ENCODE measurements at places on chromosomes 12 and 14.

GRCh38 chr14:83709116-83709515 lies 1820.8 kb upstream of the FLRT2 start:
- DNase-seq = no peak

- DNase-seq = no peak
Observed at GRCh38 chr14:68397822-68398221, 395.0 kb downstream of the ZFP36L1 start.

DNA sequence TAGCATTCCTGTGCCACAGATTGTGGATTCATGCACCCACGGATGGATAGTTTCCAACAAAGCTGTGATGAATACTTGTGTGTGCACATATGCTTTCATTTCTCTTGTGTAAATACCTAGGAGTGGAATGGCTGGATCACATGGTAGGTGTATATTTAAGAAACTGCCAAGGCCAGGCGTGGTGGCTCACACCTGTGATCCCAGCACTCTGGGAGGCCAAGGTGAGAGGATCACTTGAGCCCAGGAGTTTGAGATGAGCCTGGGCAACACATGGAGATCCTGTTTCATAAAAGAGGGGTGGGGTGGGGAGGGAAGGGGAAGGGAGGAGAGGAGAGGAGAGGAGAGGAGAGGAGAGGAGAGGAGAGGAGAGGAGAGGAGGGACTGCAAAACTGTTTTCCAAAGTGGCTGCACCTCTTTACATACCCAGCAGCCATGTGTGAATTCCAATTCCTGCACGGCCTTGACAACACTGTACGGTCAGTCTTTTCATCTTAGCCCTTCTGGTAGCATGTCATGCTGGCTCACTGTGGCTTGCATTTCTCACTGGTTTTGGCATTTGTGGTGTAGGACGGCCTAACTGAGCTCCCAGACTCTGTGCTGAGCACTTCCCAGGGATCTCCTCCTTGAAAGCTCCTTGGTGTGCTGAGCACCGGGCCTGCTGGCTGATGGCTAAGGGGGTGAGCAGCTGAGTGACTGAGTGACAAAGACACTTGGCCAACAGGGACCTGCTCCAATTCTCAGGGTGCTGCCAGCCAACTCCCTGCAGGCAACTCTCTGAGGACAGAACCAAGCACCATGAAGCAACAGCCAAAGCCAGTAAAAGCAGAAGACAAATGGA lies 27.9 kb downstream of the SYNE3 start:
- DNase-seq = no peak

DNA sequence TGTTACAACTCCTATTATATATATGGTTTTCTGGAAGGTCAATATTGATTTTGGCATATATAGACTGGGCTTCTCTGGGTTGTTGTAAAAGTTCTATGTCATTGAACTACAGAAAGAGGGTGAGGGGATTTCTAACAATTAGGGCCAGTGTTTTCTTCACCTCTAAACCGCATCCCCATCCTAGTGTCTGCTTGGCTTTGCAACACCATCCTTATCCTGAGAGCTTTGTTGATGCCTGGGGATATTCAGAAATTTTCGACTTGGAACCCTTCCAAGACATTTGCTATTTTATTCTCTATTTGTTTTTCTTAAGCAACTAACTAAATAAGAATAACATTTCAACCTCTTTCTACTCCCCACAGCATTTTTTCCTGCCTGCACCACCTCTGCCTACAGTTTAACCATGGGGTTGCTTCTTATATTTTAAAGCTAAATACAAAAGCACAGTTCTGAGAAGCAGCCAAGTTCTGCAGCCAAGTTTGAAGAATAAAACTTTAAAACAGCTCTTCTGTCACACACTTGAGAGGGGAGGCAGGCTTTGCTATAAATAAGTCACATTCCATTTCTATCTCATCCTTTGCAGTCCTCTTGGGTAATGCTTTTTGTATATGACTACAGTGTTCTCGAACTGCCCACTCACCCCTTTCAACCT lies 53.4 kb downstream of the RGS6 start:
- DNase-seq = no peak

DNA sequence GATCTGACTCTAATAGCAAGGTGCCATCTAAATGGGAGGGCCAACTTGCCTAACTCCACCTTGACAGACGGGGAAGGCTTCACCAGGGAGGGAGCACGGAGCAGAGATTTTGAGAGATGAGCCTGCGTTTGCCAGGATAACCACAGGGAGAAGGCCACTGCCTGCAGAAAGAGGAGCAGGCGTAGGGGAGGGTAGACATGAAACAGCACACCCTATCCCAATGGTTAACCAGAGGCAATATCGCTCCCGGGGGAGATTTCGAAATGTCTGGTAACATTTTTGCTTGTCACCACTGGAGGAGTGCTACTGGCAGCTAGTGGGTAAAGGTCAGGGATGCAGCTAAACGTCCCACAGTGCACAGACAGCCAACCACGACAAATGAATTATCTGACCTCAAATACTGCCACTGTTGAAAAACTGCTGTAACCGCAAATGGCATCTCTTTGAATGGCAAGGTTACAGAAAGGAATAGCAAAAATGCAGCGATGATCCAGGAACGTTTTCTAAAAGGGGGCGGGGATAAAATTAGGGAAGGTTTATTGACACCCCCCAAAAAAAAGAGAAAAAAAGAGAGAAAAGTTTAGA lies 126.0 kb upstream of the ATF7IP start:
- peak; percentile 21 for DNase-seq

GRCh38 chr14:68526512-68527091 lies 266.3 kb downstream of the ZFP36L1 start:
- DNase-seq = no peak

DNA sequence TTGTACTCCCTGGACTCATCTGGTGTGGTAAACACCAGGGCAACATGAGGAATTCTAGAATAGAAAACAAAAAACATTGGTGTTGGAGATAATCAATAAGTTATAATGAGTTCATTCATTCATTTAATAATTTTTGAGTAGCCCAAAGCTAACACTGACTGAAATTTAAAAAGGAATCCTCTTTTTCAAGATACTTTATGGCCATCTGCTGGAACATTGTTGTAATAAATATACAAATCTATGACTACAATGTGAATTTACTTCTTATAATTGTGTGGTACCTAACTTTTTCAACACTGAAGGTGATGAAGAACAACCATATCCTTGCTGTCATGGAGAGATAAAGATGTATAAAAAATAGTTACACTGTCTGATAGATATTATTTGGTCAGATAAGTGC lies 687.3 kb upstream of the MIS18BP1 start:
- DNase-seq = no peak

DNA sequence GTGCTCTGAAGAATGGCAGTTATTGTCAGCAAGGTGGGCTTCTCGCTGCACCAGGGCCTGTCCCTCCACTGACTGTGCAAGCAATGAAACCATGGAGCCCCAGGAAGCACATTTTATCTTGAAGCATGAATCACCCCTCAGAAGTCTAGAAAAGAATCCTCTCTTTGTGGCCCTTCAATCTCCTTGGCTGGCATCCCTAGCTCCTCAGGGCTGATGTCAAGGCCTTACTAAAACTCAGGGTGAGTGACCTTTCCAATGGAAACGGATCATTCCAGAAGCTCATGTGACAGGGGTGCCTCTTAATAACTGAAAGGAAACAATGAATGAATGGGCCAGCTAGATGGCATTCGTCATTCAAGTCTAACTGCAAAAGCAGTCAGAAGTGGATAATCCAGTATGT lies 22.3 kb upstream of the PLEKHH1 start:
- DNase-seq = no peak

- no peak for DNase-seq
Observed at GRCh38 chr12:119828300-119828699, 48.8 kb downstream of the CIT start.

DNA sequence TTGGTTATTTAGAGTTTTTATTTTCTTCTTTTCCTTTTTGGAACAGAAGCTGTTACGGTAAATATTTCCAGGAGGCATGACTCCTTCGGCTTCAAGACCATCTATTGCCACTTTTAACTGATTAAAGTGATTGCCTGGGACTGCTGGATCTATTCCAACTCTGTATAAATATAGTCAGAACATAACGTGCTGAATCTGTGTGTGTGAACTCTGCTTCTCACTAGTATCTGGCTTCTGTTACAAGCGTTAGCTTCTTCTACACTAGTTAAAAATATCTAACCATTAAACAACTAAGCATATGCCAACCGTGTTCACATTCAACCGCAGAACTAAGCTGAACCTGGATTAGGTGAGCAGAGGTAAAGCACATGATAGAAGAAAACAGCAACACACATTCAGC lies 49.0 kb downstream of the TMTC1 start:
- DNase-seq = no peak

GRCh38 chr14:48876806-48877340 lies 709.3 kb downstream of the RPS29 start:
- DNase-seq = no peak

GRCh38 chr12:24537083-24537860 lies 411.6 kb downstream of the BCAT1 start:
- no peak for DNase-seq

DNA sequence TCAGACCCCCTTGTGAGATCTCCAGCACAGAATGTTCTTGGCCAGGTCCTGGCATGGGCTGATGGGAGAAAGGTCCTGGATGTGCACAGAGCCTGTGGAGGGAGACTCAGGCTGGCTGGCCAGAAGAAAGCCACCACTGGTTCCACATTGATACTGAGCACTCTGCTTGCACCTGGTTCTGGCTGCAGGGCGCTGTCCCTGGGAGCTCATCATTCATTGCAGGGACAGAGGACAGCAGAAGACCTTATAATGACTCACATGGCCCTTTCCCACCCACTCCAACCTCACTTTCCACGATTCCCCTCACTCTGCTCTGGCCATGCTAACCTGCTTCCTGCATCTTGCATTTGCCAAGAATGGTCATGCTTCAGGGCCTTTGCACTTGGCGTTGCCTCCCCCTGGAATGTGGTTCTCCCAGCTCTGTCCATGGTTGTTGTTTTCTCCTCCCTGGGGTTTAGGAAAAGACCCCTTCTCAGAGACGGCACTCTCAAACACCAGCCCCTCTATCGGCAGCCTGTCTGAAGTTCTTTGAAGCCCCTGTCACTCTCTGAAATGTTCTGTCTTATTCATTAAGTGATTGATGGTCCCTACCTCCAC lies 10.3 kb downstream of the KRT7 start:
- DNase-seq = no peak

GRCh38 chr14:64723691-64724577 lies 19.7 kb downstream of the PLEKHG3 start:
- DNase-seq = peak; percentile 26

GRCh38 chr12:110936367-110937103 lies 16.2 kb upstream of the MYL2 start:
- DNase-seq = no peak

DNA sequence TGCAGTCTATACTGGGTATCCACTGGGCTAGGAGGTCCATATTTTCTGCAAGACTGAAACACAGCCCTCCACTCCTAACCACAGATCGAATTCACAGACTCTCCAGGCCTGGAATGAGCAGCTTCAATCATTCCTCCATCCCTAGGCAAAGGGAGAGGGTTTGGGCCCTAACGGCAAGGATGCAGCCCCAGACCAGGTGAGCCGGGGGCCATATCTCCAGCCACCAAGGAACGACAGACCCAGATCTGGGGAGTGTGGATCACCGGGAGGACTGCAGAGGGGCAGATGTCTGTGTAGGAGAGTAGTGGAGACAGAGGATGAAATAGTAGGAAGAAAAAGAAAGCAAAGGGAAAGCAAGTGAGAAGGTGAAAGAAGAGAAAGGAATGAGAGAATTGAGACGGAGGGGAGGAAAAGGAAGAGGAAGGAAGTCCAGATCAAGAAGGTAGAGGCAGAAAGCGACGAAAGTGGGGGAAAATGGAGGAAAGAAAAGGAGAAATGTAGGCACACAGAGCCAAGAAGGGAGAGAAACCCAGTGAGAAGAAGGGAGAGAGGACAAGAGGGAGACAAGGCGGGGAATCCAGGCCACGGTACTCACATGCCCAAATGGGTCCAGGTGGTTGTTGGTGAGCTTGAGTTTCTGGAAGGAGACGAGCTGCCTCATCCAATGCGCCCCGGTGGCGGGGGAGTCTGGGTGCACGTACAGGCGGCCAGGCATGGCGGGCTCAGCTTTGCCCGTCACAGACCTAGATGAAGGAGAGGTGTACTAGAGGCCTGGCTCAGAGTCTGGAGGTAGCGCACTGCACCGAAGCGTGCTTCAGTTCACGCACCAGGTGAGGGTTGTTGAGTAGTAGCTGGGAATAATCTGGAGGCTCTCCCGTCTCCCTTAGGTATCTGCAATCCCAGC lies 7.7 kb downstream of the TBX5 start:
- no peak for DNase-seq

DNA sequence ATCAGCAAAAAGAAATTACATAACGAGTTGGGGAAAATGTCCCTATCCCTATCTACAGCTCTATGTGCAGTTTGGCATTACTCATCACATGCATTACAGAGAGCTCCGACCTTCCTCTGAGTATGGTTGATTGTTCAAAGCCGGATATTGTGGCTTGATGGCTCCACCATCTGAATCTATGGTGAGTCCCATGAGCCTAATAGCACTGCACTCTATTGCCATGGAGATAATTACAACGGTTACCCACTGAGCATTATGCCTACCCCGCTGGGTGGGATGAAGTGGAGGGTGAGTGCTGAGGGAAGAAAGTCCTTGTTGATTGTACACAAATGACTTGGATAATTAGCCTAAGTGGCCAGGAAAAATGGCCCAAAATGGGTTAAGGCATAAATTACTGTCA lies 800.5 kb downstream of the NRXN3 start:
- DNase-seq = no peak

DNA sequence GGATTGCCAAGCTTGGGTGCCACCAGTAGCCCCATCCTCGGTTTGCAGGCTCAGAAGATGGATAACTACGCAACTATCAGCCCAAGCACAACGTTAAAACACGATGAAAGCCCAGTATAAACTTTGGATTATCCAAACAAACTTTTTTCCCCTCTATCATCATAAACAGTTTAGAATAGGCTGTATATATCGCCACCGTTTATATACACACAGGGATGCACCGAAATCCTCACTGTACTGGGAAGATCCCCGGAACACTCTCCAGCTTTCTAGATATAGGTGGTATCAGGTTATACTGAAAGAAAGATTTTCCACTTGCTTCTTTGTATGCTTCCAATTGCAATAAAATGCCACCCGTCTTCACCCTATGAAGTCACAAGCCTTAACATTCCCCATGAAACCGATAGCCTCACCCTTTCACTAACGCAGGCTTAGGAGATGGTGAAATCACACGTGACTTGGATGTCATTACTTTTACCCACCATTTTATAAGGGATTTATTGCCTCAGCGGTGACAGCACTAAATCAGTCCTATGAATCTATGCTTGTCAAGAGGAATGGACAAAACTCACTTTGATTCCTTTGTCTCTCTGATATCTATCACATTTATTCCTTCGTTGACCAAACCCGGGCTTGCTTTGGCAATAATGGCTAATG lies 207.6 kb upstream of the FOXN3 start:
- no peak for DNase-seq

DNA sequence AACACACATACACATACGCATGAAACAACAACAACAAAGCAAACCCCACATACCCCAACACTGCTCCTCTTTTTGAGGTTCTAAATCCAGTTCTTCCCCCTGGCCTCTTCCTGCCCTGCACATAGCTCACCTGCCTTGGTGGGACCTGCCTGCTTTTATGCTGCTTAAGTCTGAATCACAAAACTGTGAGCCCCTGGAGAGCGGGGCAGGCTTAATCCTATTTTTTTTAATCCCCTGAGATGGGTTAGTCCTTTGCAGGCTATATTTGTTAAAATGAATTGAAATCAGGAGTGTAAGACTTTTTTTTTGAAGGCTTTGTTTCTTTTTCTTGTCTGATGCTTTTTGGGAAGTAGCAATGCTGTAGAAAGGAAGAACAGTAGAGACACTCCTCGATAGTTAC lies 84.6 kb upstream of the MAX start:
- no peak for DNase-seq

GRCh38 chr12:66984962-66985361 lies 284.2 kb upstream of the CAND1 start:
- DNase-seq = no peak

GRCh38 chr12:112971248-112971647 lies 7.1 kb upstream of the OAS2 start:
- no peak for DNase-seq

Measured in stimulated activated CD4-positive, alpha-beta T cell treated with anti-CD3 and anti-CD28 coated beads, Interleukin-4, amount 100 ng/mL, for 24 hours (primary cell).